ENCODE measurements at places on chromosomes 1 and 21.

DNA sequence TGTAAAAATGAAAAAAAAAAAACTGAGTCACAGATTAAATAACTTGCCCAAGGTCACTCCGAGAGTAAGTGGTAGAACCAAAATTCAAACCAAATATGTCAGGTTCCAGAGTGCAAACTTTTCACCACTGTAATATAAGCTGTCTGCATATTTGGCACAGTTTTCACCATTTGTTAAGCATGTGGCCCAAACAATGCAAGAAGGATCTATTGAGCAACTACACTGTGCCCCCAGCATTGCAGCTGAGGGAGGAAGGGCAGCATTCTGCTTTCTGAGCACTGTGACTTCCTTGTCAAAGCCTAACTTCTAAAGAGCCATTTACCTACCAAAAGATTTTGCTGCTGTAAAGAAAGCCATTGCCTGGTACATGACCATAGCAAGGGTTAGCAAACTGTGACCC, 133.4 kb downstream of the SYT2 start:
- DNase-seq, result no peak

DNA sequence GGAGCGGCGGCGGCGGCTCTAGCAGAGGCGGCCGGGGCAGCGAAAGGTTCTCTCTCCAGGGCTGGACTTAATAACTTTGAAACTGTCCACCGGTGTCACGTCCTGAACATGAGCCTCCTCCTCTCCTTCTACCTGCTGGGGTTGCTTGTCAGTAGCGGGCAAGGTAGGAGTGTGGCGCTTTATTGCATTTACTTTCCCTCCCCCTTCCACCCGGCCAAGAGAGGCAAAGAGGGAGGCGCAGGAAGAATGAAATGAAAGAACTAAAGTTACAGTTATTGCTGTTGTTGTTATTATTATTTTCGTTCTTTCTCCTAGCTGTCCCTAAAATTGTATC, 214 bp downstream of the NCAM2 start:
- DNase-seq, result no peak

DNA sequence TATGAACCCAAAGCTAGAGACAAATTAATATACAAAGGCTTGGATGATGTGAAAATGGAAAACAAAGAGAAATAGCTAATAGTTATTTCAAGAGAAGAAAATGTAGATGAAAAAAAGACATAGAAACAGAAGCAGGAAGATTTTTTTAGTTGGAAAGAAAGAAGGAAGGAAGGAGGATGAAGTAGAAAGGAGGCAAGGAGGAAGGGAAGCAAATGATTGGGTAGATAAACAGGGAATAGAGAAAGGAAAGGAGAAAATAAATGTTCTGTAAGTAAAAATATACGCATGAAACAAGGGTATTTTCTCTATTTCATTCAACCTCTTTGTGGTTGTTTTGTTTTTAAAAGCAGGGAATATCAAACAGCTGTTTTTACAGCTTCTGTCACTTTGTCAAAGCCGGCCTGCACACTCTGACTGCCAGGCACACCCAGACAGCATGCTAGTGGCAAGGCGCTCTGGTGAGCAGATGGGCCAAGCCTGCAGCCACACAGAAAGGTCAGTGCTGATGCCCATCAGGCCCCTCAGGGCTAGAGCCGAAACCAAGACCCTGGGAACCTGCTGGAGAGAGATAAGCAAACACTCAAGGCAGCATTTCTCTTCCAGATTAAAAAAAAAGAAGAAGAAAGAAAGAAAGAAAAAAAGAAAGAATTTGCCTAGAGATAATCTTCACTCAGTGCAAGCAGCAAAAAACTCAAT, 72.9 kb upstream of the CTTNBP2NL start:
- peak; percentile 18 for DNase-seq

GRCh38 chr1:145955436-145955835, 2.4 kb downstream of the LIX1L start:
- no peak for DNase-seq

DNA sequence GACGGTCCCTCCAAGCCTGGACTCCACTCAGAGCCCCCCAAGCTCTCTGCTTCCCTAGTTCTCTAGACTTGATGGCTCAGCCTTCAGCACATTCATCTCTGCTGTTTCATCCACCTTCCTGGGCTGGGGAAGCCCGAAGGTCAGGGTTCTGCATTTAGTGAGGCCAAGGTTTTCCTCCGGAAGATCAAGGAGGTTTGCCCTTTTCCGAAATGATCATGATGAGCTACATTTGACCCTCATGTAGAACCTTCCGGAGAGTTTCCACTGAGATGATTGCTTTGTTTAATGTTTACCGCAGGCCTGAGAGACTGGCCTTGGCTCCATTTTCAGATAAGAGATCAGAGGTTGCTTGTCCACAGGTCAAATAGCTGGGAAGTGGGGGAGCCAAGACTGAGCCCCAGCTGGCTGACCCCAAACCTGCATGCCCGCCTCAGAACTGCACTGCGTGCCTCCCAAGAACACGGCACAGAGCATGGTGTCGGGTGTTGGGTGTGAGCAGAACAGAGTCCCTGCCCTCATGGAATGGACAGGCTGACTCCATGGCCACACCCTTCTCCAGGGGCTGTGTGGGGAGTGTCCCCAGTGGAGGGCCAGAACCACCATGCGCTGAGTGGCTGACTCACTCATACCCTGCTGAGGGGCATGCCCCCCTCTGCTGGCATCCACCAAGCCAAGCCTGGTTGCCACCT, 200.8 kb upstream of the TMEM51 start:
- DNase-seq, result no peak

- DNase-seq, result no peak
Measured at GRCh38 chr1:33399375-33399774, 31.5 kb downstream of the PHC2 start.

DNA sequence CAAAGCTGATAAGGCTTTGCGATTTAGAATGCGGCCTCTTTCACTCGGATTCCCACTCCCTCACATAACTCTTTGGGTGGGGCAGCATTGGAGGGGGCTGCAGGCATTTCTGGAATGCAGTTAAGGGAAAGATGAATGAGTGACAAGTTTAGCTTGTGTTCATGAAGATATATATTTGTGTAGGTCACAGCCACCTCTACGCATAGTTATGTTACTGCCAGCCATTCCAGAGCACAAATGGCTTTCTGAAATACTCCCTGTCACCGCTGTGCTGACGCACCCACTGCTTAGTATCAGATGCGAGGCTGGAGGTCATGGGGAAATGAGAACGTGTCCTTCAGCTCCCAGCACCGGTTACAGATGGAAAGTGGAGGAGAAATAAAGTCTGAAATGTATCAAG, 54.1 kb upstream of the ATP1A1 start:
- no peak for DNase-seq

GRCh38 chr1:53712276-53712675, 26.7 kb downstream of the GLIS1 start:
- DNase-seq, result no peak

DNA sequence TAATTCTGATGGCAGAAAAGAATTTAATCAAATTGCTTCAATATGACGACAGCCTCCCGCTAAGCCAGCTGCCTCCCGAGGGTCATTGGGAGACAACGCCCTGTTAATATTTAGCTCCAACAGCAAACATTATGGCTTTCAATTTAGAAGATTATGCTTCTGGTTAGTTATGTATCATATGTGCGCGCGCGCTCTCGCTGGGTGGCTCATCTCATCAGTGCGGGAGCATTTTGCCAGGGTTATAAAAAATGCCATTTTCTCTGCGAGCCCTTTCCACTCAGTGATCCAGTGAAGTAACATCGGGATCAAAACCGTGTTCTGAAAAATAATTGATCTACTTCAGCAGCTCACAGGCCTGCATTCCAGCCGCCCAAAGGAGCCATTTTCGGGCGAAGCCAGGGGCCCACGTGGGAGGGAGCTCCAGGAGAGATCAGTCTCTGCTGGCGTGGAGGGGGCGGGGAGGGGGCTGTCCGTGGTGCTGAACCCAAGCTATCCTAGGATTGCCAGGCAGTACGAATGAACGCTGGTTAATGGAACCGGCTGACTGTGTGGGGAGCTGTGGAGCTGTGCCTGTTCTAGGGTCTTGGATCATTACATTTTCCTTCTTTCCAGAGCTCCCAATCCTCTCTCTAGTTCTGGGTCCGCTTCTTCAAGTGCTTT, 219.1 kb upstream of the ZC3H12A start:
- DNase-seq, result no peak

DNA sequence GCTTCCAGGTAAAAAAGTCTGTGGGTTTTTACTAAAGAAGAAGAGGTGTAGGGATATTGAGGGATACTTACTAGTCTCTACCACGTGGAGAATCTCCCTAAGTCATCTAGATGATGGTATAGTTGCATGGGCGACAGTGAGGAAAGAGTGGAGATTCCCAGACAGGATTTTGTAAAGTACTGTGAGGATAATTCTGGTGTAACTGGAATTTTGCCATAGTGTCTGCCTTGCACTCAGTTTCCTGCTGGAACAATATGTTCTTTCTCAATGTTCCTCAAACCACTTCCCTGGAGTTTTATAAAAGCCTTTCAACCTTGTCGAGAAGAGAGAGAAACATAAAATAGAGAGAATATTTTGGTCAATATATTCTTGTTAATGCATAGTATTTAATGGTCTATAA, 95.1 kb upstream of the WLS start:
- no peak for DNase-seq

DNA sequence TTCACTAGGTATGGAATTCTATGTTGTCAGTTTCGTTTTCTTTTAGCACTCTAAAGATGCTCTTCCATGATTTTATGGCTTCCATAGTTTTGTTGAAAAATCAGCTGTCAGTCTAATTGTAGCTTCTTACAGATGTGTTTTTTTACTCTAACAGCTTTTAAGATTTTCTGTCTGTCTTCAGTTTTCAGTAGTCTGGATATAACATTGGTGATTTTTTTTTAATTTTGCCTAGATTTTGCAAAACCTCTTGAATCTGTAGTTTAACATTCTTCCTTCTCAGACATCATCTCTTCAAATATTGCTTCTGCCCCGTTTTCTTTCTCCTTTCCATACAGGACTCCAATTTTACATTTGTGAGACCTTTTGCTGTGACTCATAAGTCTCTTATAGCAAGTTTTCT, 17.9 kb upstream of the DYRK1A start:
- no peak for DNase-seq

GRCh38 chr1:170407138-170407537, 124.8 kb upstream of the GORAB start:
- no peak for DNase-seq

DNA sequence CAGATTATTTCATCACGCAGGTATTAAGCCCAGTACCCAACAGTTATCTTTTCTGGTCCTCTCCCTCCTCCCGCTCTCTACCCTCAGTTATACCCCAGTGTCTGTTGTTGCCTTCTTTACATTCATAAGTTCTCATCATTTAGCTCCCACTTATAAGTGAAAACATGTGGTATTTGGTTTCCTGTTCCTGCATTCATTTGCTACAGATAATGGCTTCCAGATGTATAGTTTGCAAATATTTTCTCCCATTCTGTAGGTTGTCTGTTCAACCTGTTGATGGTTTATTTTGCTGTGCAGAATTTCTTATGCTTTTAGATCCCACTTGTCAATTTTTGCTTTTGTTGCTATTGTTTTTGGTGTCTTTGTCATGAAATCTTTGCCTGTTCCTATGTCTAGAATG, 21.1 kb upstream of the KCNH1 start:
- no peak for DNase-seq

- DNase-seq, result peak; percentile 13
Measured at GRCh38 chr1:157691285-157691920, 9.2 kb downstream of the FCRL3 start.

GRCh38 chr1:201656311-201657032, 117.5 kb downstream of the NAV1 start:
- peak; percentile 78 for DNase-seq

DNA sequence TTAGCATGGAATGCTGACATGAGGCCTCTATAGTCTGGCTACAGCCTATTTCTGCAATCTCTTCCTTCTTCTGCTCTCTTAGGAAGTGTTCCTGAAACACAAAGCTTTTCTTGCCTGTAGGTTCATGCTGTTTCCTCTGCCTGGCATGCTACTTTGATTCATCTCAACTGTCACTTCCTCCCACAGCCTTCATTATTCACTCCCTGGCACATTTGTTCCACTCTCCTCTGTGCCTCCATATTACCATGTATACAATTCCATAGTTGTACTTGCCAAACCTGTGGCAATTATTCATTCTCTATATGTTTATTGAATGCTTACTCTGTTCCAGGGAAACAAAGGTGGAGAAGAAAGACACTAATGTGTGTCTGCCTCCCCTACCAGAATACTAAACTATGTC, 210.2 kb downstream of the LRRC7 start:
- DNase-seq, result no peak

DNA sequence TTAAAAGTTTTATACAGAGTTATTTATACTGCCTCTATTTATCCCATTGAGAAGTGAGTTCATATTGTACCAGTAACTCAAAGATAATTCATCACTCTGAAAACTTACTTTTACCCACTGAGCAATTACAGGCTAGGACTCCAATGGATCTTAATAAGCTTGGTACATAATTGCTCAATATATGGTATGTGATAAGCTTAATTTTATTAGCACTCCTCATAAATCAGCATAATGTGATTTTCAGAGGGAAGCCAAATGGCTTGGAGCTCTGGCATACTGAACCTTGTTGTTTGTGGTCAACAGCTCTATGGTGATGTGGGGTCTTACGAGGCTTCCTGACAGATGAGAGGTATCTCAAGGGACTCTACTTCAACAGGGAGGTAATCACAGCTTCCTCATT, 26.3 kb downstream of the ADAM30 start:
- no peak for DNase-seq

DNA sequence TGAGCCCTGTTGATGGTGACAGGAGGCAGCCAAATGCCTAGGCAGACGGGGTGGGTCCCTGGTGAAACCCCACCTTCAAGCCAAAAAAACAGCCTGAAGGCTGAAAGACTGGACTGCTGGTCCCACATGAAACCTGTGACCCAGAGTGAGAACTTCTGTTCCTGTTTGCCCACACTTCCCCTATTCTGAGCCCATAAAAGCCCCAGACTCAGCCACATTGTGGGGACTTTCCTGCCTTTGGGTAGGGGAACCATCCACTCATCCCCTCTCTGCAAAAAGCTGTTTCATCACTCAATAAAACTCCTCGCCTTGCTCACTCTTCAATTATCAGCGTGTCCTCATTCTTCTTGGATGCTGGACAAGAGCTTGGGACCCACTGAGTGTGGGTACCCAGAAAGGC, 25.2 kb downstream of the HTR6 start:
- DNase-seq, result no peak

- no peak for DNase-seq
Measured at GRCh38 chr1:31746687-31747086, 17.5 kb downstream of the ADGRB2 start.
